ENCODE measurements at places on chromosomes 5 and 9. TPM values are rescaled to one million over a fixed set of nuclear protein-coding genes. Genes with fewer than 3 reads are reported as not detected.

Gene SPATA31E1
- total RNA-seq = not detected

Gene SPINK5
- total RNA-seq = 0.47 TPM

Gene LCN12
- total RNA-seq = 7.8 TPM

Gene IL13
- total RNA-seq = not detected

Gene HAVCR2
- 3.1 TPM for total RNA-seq

Gene BNIP1
- 11.7 TPM for total RNA-seq

Data from left ventricle myocardium inferior (tissue), 1 donor.